ENCODE measurements at places on chromosomes 13 and 19.

GRCh38 chr13:31022928-31023530 lies 90.6 kb downstream of the TEX26 start:
- DNase-seq: no peak

GRCh38 chr19:18194554-18195238 lies 1.7 kb downstream of the MPV17L2 start:
- no peak for DNase-seq

- no peak for DNase-seq
Observed at GRCh38 chr13:77909827-77910226, 8.8 kb downstream of the EDNRB start.

DNA sequence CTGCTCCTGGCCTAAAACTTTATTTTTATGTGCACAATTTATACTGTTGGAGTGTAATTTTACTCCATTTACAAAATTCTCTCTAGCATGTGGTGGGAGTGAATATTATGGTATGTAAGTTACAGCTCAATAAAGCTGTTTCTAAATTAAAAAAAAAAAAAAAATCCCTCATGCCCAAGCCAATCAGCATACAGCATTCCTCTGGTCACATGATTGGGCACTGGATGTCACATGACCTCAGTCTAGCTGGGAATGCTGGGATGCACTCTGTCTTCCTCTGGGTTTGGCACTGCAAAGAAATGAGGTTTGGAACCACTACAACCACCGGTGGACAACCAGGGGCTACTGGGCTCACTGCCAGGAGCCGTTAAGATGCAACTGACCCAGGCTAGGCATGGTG lies 67.6 kb downstream of the ZNF557 start:
- DNase-seq: no peak

DNA sequence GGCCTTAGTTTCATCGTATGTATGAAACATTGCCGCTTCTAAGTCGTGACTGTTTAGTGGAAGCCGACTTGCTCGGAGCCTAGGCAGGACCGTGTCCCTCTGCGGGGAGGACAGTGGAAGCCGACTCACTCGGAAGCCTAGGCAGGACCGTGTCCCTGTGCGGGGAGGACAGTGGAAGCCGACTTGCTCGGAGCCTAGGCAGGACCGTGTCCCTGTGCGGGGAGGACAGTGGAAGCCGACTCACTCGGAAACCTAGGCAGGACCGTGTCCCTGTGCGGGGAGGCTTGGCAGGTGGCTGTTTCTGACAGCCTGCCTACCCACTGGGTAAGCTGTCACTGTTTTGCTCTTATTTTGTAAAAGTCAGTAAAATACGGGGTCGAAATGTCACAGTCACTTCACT lies 20.4 kb upstream of the DCUN1D2 start:
- DNase-seq: no peak

Data from T-helper 2 cell treated with Interferon-gamma antibody and Interleukin-4, amounts not matched to agents 5 μg/mL and 100 μg/mL, for 36 hours (primary cell).